Aorta (tissue), 5 donors: ENCODE measurements at places on chromosomes 5 and 9. TPM values are rescaled to one million over a fixed set of nuclear protein-coding genes. Genes with fewer than 3 reads are reported as not detected.

- DNase-seq, result no peak
These were observed 577 bp upstream of the CCDC112 start for GRCh38 chr5:115297031-115297430.

GRCh38 chr9:113648586-113648985 is 185.1 kb downstream of the RGS3 start:
- no peak for DNase-seq

GRCh38 chr9:120910643-120911042 is 16.0 kb downstream of the TRAF1 start:
- no peak for DNase-seq

GFI1B gene
- not detected for polyA plus RNA-seq

GRCh38 chr5:91272858-91273257 is 110.3 kb downstream of the ARRDC3 start:
- DNase-seq, result no peak

KCNN2 gene
- polyA plus RNA-seq, result not detected
